Stimulated activated CD8-positive, alpha-beta memory T cell treated with anti-CD3 and anti-CD28 coated beads, Interleukin-4, amount 100 ng/mL, for 1 hour (primary cell): ENCODE measurements at places on chromosomes 5 and 9.

DNA sequence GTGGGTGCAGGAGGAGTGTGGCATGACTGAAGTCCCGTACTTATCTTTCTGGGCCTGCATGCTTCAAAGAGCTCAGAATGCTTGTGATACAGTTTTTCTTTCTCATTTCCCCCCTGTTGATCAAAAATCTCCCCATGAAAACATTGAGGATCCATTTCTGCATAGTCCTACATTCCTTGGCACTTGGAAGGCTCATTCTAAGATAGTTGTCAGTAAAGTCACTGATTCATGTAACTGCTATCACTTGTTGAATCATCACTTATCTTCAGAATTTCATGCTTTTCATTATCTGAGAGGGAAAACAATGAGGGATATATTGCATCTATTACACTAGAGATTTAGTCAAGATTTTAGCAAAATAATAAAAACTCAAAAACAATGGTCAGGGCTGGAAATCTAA lies 1953.1 kb upstream of the CDH6 start:
- no peak for DNase-seq

- DNase-seq: no peak
These were observed 62.8 kb downstream of the CDC14B start for GRCh38 chr9:96556701-96557461.

- no peak for DNase-seq
These were observed 225.9 kb upstream of the NR4A3 start for GRCh38 chr9:99595796-99596195.

DNA sequence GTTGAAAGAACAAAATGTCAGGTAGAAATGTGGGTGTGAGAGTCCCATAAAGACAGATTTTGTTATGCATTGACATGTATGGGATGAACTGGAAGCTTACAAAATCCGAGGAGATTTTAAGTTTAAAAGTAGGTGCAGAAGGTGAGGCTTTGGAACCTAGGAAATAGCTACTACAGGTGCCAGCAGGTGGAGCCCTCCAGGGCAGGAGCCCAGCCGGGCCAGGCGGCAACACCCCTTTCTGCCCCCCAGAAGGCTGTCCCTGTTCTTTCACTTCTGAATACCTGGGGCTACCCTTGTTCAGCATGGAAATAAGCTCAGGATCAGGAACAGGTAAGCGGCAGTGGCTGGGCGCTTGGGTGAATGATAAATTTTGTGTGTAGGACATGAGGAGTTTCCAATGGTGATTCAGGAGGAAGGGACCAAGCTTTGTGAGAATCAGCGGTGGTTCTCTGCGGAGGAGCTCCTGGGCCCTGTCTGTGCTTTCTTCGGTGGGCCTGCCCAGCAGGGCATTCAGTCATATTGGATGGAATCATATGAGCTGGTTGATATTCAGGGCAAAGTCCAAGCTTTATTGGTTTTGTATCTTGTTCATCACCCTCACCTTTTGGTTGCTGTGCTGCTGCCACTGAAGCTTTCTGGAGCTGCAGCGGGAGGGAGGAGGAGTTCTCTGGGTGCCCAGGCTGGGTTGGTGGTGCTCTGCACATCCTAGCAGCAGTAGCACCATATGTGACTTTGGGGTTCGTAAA lies 12.3 kb downstream of the PCBD2 start:
- no peak for DNase-seq

DNA sequence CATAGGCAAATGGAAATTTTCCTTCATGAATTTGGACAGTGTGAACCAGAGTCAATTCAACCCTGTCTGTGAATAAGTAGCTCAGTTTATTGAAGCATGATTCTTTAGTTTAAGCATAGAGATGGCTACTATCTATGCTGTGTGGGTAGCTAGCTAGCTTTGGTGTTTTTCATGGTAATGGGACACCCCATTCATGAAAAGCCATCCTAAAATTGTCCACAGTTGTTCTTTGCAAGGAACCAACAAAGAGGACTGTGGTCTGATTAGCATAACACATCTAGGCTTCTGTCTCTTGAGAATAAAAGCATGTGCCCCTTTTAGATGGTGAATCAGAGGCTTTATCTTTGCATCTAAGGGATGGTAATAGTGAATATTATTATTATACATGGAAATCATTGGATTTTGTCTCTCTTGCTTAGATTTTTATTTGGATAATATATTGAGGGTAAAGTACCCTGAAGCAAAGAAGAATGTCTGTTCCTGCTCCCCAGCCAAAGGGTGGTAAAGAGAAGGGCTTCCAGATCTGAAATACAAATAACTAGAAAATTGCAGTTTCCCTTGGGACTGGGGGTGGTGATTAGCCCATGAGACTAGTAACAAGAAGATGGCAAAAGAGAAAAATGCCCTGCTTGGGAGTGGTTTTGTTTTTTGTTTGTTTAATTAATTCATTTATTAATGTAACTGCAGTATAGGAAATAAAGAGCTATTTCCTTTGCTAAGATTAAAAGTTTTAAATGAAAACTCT lies 624.2 kb upstream of the ZNF608 start:
- DNase-seq: no peak

DNA sequence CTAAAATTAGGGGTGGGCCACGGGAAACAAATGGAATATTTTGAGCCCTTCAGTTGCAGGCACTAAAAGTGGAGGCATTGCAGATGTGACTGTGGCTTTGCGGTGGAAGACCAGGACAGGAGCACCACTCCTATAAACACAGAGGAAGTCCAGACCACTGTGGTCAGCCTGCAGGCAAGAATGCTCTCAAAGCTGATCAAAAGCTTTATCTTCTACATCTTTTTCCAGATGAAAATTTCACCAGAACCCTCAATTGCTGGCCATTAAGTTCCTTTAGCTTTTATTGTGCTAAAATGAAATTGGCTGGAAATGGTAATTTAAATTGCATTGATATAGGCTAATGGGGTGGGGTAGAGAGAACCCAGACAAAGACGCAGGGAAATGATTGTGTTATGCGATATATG lies 208.8 kb downstream of the ERCC6L2 start:
- no peak for DNase-seq

DNA sequence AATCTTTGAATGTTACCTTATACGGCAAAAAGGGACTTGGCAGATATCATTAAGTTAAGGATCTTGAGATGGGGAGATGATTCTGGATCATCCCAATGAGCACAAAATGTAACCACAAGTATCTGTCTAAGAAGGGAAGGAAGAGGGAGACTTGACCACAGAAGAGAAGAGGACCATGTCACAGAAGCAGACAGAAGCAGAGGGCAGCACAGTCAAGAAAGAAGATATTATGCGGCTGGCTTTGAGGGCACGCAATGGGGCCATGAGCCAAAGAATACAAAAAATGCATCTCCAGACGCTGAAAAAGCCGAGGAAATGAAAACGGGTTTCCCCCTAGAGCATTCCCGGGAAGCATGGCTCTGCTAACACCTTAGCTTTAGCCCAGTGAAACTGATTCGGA lies 225.3 kb downstream of the NR2F1-AS1 start:
- DNase-seq: no peak

DNA sequence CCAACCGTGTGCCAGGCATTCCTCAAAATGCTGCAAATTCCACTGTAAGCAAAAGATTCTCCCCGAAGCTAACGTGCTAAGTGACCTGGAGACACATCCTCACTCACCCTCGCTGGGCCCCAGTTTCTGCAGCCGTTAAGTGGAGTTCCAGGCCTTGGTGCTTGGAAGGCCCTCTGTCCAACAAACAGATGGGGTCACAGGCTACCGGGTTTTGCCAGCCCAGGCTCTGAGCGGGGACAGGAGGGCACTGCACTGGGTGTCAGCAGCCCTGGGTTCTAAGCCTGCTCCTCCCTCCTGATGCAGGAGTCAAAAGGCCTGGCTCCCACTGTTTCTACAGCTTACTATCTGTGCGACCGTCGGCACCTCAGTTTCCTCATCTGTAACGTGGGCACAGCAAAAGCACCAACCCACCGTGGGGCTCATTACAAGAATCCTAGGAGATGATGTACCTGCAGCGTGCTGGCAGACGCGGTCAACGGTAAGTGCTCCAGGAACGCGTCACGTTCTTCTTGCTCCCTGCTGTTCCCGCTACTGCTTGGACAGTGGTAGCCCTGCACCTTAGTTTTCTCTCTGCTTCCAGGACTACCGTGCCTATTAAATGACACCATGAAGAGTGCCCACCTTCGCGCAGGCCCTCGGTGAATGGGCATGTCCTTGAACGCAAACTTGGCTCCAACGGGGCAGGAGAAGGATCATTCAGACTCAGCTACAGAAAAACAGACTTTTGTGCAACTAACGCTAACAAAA lies 84.8 kb downstream of the ADAMTS2 start:
- no peak for DNase-seq

- DNase-seq: peak; percentile 82
These were observed 30.8 kb downstream of the SKP1 start for GRCh38 chr5:134145779-134146581.
